ENCODE measurements at places on chromosomes 16 and 17. TPM values are rescaled to one million over a fixed set of nuclear protein-coding genes. Genes with fewer than 3 reads are reported as not detected.

- H3K4me1 ChIP-seq, result no peaks in the 10 kb centered on the region
- H3K27ac ChIP-seq, result peak overlapping the region; percentile 55
- peak; percentile 59 for DNase-seq
- H3K36me3 ChIP-seq, result no peaks in the 10 kb centered on the region
- no peaks in the 10 kb centered on the region for H3K27me3 ChIP-seq
Measured at GRCh38 chr17:65131946-65132345, 5.2 kb upstream of the RGS9 start.

DNA sequence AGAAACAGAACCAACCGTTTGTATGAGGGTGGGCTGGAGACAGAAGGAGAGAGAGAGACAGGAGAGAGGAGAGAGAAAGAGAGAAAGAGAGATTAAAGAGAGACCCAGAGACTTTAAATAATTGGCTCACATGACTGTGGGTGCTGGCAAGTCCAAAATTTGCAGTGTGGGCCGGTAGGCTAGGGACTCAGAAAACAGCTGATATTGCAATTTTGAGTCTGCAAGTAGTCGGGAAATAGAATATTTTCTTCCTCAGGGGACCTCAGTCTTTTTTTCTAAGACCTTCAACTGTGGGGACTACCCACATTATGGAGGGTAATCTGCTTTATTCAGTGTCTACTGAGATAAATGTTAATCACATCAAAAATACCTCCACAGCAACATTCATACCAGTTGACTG, 1439.0 kb downstream of the CDH11 start:
- H3K36me3 ChIP-seq, result no peaks in the 10 kb centered on the region
- DNase-seq, result no peak
- H3K4me1 ChIP-seq, result no peaks in the 10 kb centered on the region

GRCh38 chr17:61379457-61380216, 20.0 kb upstream of the TBX2 start:
- no peaks in the 10 kb centered on the region for H3K4me1 ChIP-seq
- H3K36me3 ChIP-seq, result no peaks in the 10 kb centered on the region
- no peak overlapping the region for H3K4me3 ChIP-seq
- no peaks in the 10 kb centered on the region for H3K27me3 ChIP-seq
- no peak overlapping the region for H3K27ac ChIP-seq

DNA sequence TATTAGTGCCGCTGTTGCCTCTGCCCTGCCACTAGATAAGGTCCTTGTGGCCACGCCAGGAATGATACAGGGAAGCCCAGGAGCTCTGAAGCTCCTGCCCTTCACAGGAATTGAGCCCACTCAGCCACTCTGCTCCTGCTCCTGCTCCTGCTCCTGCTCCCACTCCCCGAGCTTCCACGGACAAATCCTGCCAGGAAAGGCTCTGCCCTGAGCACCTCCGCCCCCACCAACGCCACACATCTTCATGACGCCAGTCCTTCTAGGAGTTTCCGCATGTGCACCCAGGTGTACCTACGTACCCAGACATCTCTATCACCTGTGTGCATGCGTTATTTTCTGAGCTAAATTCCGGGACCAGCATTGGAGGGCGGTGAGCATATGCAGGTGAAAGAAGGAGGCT, 369.1 kb downstream of the C16orf95 start:
- DNase-seq, result no peak
- no peak overlapping the region for H3K4me3 ChIP-seq
- no peak overlapping the region for H3K27ac ChIP-seq

- no peaks in the 10 kb centered on the region for H3K27me3 ChIP-seq
- DNase-seq, result no peak
- H3K36me3 ChIP-seq, result no peaks in the 10 kb centered on the region
- no peaks in the 10 kb centered on the region for H3K4me1 ChIP-seq
- H3K27ac ChIP-seq, result no peak overlapping the region
Measured at GRCh38 chr17:43634591-43635125, 27.1 kb downstream of the MEOX1 start.

- H3K4me3 ChIP-seq, result no peak overlapping the region
- DNase-seq, result no peak
- H3K4me1 ChIP-seq, result peaks cover 8% of the 10 kb centered on the region
Measured at GRCh38 chr16:31439519-31439918, 3.1 kb downstream of the ZNF843 start.

Gene CCL2
- total RNA-seq, result not detected

DNA sequence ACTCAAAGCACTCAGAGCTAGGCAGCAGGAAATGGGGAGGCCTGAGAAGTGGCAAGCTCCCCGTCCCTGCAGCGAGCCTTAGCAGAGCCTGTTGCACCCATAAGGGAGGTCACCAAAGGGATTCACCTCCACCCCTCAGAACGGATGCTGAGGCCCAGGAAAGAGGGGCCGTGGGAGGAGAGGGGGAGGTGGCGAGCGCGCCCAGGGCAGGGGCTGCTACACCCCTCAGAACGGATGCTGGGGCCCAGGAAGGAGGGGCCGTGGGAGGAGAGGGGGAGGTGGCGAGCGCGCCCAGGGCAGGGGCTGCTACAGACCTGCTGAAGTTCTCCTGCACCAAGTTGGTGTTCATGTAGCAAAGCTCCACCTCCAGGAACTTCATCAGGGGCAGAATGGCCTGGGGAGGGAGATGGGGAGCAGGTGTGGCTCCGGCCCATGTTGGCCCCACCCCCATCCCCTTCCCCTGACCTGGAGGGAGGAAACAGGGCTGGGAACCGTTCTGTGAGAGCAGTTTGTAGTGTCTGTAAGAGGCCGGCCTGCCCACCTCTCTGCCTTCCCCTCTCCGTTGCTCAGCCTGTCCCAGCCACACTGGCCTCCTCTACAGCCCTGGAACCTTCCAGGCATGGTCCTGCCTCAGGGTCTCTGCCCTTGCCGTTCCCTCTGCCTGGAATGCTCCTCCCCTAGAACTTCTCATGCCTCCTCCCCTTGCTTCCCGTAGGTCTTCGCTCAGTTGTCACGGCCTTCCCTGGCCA, 11.4 kb downstream of the UNC13D start:
- H3K4me3 ChIP-seq, result peak overlapping the region; percentile 9
- peak overlapping the region; percentile 72 for H3K27ac ChIP-seq
- no peak for DNase-seq
- peaks cover 18% of the 10 kb centered on the region for H3K36me3 ChIP-seq
- no peaks in the 10 kb centered on the region for H3K27me3 ChIP-seq
- H3K4me1 ChIP-seq, result no peaks in the 10 kb centered on the region

Gene ADAD2
- total RNA-seq, result not detected

GRCh38 chr17:22703204-22703603, 1010.9 kb downstream of the KCNJ18 start:
- H3K27ac ChIP-seq, result no peak overlapping the region
- no peaks in the 10 kb centered on the region for H3K4me1 ChIP-seq
- no peaks in the 10 kb centered on the region for H3K27me3 ChIP-seq
- no peak overlapping the region for H3K4me3 ChIP-seq
- no peaks in the 10 kb centered on the region for H3K36me3 ChIP-seq

Gene C1QL1
- 0.67 TPM for total RNA-seq

DNA sequence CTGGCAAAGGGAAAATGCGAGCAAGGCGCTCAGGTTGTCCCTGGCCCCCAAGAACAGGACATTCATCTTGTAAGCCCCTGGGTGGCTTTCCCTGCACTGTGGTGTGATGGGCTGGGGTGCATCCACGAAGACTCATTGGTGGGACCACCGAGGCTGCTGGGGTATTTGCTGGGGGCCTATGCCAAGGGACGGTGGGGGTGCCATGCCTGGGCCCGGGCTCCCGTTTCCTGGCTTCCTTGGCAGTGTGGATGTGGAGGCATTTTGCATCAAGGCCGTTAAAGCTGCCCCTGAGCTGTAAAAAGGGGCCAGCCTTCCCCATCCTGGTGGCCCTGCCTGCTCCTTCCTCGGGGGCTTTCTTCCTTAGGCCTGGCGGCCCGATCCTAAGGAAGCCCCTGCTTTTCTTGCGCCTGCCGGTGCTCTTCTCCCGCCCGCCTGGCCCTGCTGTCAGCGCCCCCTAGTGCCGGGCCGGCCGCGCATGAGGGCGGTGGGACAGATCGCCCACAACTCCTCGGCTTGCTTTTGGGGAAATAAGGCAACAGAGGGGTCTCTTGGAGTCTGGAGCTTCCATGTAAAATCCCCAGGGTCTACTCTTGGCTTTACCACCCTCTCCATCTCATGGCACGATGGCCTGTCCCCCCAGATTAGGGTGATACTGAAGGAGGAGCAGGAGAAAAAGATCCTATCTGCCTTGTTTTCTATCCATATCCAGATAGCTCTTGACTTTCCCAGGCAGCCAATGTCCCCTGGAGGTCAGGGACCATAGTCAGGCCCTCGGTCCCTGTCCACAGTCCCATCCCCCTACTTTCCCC, 9.8 kb upstream of the TBX2 start:
- H3K4me1 ChIP-seq, result no peaks in the 10 kb centered on the region
- no peak overlapping the region for H3K4me3 ChIP-seq
- H3K27me3 ChIP-seq, result no peaks in the 10 kb centered on the region
- H3K36me3 ChIP-seq, result no peaks in the 10 kb centered on the region
- H3K27ac ChIP-seq, result no peak overlapping the region

GRCh38 chr17:68196394-68197090, 51.3 kb upstream of the AMZ2 start:
- H3K27me3 ChIP-seq, result no peaks in the 10 kb centered on the region
- H3K4me3 ChIP-seq, result peak overlapping the region; percentile 44
- H3K36me3 ChIP-seq, result no peaks in the 10 kb centered on the region
- peak; percentile 52 for DNase-seq

DNA sequence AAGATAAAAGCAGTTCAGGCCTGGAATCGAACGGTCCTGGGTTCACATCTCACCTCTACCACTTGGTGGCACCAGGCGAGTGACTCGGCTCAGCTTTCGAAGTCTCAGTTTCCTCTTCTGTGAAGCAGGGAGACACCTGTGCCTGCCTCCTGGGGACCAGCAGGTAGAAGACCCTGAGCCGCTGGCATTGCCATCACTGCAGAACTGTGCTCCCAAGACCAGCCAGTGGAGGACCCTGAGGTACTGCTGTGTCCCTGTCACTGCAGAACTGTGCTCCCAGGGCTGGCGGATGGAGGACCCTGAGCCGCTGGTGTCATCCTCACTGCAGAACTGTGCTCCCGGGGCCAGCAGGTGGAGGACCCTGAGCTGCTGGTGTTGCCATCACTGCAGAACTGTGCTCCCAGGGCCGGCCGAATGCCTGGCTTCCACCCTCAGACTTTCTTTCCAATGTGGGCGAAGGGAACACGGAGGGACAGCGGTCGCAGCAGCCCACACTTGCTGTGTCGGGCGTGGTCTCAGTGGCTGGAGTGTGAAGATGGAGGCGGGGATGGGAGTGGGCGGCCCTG, 8.7 kb upstream of the SLC7A5 start:
- H3K27me3 ChIP-seq, result no peaks in the 10 kb centered on the region
- no peaks in the 10 kb centered on the region for H3K4me1 ChIP-seq
- H3K4me3 ChIP-seq, result no peak overlapping the region
- H3K36me3 ChIP-seq, result no peaks in the 10 kb centered on the region

Gene TSPOAP1
- total RNA-seq, result 9.1 TPM

Gene C17orf107
- total RNA-seq, result 5.0 TPM

Gene ANKFN1
- not detected for total RNA-seq

Gene SYNGR3
- 1.3 TPM for total RNA-seq

DNA sequence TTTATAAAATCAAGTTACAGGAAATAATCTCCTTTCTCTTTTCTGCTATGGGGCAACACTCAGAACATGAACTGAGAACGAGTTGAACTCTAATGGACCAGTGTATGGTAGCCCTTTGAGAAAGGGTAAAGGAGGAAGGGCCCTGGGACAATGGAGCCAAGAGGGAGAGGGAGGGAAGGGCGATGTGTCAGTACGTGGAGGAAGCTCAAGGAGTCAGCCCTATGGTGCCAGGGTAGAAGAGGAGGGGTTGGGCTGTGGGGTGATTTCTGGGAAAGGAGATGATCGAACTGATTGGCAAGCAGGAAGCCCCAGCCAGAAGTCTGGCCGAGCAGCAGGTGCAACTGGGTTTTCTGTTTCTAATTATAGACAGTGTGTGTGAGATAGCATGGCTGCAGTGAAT, 4.3 kb upstream of the WIPI1 start:
- H3K4me3 ChIP-seq, result no peak overlapping the region
- no peaks in the 10 kb centered on the region for H3K27me3 ChIP-seq
- no peak for DNase-seq
- H3K4me1 ChIP-seq, result no peaks in the 10 kb centered on the region
- no peaks in the 10 kb centered on the region for H3K36me3 ChIP-seq

DNA sequence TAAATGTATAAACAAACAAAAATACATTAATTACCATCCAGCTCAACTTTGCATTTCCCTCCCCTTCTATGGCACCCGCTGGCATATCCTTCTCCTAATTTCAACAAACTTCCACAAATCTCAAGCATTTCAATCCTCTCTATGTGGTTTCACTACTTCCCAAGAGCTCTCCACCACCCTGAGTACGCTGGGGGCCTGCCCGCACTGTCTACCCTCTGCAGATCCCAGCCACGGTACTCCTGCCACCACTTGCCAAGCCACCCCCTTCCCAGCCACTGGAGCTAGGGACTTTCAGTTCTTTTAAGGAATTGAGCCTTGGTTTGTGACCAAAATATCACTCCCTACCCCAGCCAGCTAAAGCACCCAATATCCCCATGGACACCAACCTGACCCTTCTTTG, 1.9 kb downstream of the TK2 start:
- H3K4me3 ChIP-seq, result no peak overlapping the region
- H3K27me3 ChIP-seq, result no peaks in the 10 kb centered on the region
- peaks cover 25% of the 10 kb centered on the region for H3K4me1 ChIP-seq

- no peaks in the 10 kb centered on the region for H3K36me3 ChIP-seq
- peak; percentile 72 for DNase-seq
- H3K4me1 ChIP-seq, result no peaks in the 10 kb centered on the region
- H3K4me3 ChIP-seq, result no peak overlapping the region
- H3K27ac ChIP-seq, result no peak overlapping the region
Measured at GRCh38 chr17:72719578-72720493, 372.7 kb downstream of the SLC39A11 start.

Gene TEDC2
- total RNA-seq, result 13.2 TPM

GRCh38 chr16:48184681-48185080, 28.9 kb upstream of the ABCC12 start:
- H3K27ac ChIP-seq, result no peak overlapping the region
- no peaks in the 10 kb centered on the region for H3K4me1 ChIP-seq
- H3K4me3 ChIP-seq, result no peak overlapping the region

Gene KRT20
- 978 TPM for total RNA-seq

Gene C16orf46
- 1.6 TPM for total RNA-seq

DNA sequence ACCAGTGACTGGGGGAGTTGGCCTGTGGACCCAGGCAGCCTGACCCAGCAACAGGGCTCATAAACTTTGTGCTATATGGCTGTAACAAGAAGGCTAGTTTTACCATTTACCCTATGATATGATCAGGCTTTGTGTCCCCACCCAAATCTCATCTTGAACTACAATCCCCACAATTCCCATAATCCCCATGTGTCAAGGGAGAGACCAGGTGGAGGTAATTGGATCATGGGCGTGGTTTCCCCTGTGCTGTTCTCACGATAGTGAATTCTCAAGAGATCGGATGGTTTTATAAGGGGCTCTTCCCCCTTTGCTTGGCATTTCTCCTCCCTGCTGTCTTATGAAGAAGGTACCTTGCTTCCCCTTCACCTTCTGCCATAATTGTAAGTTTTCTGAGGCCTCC, 111.2 kb upstream of the NLRP1 start:
- no peaks in the 10 kb centered on the region for H3K27me3 ChIP-seq
- H3K36me3 ChIP-seq, result no peaks in the 10 kb centered on the region
- no peak overlapping the region for H3K27ac ChIP-seq
- H3K4me1 ChIP-seq, result no peaks in the 10 kb centered on the region
- no peak for DNase-seq
